Effector CD8-positive, alpha-beta T cell (primary cell): ENCODE measurements at places on chromosomes 3 and 15.

DNA sequence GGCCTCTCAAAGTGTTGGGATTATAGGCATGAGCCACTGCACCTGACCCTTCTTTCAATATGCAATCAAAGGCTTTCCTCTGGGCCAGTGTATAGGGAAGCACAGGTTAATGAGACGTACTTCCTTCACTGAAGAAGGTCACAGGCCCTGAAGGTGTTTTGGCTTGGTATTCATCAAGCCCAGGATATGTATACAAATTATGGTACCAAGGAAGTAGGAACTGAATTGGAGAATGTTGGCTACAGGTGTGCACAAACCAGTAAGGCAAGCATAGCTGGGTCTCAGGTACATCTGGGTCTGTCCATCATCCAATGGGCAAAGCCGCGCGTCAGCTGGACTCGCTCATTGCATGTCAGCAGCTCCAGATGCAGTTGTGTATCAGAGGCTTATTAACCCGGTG, 237.9 kb downstream of the ADAMTS17 start:
- DNase-seq = no peak

GRCh38 chr3:177085794-177086193, 111.5 kb downstream of the TBL1XR1 start:
- no peak for DNase-seq

DNA sequence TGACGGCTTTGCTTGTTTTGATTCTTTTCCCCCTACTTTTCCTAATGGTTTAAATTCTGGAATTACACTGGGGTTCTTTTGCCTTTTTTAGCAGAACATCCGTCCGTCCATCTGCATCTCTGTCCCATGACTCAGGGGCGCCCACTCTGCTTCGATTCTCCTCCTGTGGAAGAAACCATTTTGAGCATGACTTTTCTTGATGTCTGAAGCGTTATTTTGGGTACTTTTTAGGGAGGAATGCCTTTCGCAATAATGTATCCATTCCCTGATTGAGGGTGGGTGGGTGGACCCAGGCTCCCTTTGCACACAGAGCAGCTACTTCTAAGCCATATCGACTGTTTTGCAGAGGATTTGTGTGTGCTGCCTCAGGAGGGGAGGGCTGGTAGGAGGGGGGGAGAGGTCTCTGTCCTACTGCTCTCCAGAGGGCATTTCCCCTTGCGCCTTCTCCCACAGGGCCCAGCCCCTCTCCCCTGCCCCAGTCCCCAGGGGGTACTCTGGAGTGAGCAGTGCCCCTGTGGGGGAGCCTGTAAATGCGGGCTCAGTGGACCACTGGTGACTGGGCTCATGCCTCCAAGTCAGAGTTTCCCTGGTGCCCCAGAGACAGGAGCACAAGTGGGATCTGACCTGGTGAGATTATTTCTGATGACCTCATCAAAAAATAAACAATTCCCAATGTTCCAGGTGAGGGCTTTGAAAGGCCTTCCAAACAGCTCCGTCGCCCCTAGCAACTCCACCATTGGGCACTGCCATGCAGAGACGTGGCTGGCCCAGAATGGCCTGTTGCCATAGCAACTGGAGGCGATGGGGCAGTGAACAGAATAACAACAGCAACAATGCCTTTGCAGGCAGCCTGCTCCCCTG, 19.5 kb upstream of the BSN start:
- DNase-seq = no peak

- DNase-seq = no peak
Measured at GRCh38 chr3:101303089-101303731, 17.2 kb downstream of the IMPG2 start.

- DNase-seq = no peak
Measured at GRCh38 chr3:140093742-140094141, 158.8 kb downstream of the CLSTN2 start.

DNA sequence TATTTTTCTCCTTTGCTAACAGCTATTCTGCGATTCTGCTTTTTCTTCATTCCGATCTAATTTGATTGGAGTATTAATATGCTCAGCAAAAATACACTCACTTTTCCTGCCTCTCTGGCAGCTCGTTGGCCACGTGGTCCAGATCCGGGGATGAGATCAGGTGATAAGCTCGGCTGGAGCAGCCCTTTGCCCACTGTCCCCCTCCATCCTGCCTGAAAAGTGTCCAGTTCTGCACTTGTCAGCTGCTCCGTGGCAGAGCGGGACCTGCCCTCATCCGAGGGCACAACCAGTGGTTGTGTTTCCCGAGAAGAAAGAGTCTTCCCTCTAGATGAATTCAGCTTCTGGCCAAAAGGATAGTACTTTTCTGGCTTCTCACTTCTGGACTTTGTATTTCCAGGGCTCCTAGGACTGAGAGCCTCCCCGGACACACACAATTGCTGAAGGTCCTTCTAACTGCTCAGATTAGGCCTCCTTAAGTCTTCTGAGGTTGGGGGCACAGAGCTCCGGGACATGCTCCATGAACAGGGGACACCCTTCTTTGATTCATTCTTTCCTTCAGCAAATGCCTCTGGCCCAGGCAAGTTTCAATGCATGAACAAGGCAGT, 103.9 kb upstream of the ALDH1A3 start:
- DNase-seq = no peak

- no peak for DNase-seq
Measured at GRCh38 chr15:93895976-93896770, 335.2 kb upstream of the MCTP2 start.

GRCh38 chr3:109563149-109563548, 225.8 kb upstream of the DPPA4 start:
- DNase-seq = no peak

DNA sequence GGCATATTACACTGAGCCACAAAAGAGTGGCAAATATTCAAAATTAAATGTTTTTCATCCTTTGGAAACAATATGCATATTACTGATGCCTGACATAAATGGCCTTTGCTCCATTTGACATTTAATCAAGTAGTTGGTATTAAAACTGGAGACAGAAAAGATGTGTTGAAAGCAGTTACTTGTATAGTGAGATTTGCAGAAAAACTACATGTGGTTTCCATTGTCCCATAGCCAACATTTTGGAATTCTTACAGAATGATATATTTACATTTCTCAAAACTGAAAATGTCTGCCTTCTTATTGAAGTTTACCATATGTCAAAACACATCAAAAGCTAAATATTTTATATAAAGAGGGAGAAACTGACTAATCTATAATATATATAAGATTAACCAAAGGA, 21.6 kb downstream of the SHOX2 start:
- DNase-seq = no peak

DNA sequence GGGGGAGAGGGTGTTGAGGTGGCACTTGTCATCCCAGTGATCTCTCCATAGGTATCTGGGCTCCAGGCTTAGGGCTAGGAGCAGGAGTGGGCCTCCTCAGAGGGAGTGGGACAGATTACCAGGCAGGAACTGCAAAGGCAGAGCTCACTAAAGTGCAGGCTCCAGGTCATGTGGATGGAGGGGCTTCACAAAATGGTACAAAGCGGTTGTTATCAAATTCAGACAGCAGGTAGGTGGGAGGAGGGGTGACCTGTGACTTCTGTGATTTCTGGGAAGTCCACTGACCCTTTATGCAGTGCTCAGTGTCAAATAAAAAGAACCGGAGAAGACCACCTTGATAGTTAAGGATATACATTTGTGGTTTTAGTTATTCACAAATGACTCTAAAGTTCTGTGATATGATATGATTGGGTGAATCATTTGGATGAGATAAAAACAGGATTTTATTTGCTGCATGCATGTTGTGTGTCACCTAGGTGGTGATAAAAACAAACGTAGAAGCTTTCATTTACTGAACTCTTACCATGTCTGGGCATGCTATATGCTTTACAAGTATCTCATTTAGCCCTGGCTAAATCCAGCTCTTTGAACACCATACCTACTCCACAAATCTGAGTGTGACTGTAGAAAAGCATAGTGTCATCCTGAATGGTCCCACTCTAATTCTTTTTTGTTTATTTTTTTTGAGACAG, 20.2 kb downstream of the ST6GAL1 start:
- no peak for DNase-seq

DNA sequence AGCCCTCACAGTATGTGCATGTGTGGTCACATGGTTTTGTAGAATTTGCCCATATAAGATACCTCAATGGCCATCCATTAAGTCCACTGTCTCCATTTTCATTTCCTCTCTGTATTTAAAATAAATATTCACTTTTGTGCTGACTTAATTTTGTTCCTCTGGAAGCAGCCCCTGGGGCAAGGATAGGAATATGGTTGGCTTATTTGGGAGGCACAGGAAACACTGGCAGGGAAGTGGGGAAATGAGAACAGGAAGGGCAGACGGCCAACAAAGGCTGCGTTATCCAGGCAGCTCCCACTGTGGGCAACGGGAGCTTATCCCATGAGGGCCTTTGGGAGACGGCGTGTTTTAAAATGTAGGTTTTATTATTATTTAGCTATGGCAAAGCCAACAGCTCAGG, 148.6 kb downstream of the SHQ1 start:
- DNase-seq = no peak

GRCh38 chr3:174335324-174335723, 523.8 kb upstream of the NAALADL2 start:
- DNase-seq = no peak

- DNase-seq = no peak
Measured at GRCh38 chr3:11373654-11374053, 101.5 kb downstream of the ATG7 start.

GRCh38 chr15:86522721-86523120, 443.1 kb downstream of the AGBL1 start:
- DNase-seq = no peak

- DNase-seq = peak; percentile 10
Measured at GRCh38 chr3:46496746-46497555, 825 bp upstream of the RTP3 start.

- no peak for DNase-seq
Measured at GRCh38 chr3:38459499-38460048, 5.9 kb downstream of the ACVR2B start.

GRCh38 chr15:77421370-77421700, 647 bp downstream of the HMG20A start:
- no peak for DNase-seq

- no peak for DNase-seq
Measured at GRCh38 chr3:156579427-156579851, 24.5 kb upstream of the SSR3 start.

GRCh38 chr3:141430316-141430715, 56.5 kb upstream of the RASA2 start:
- no peak for DNase-seq

- no peak for DNase-seq
Measured at GRCh38 chr3:127157171-127157828, 35.6 kb upstream of the PRR23E start.

- no peak for DNase-seq
Measured at GRCh38 chr3:157089455-157090221, 70.3 kb downstream of the CCNL1 start.

GRCh38 chr3:126523745-126524428, at the start of gene CHST13:
Gene CHST13, plus strand, starts transcription at chr3:126524155. Its CDS starts 178 bp downstream, at chr3:126524333.
- no peak for DNase-seq

- DNase-seq = no peak
Measured at GRCh38 chr3:151236736-151237135, 33.7 kb upstream of the GPR171 start.

DNA sequence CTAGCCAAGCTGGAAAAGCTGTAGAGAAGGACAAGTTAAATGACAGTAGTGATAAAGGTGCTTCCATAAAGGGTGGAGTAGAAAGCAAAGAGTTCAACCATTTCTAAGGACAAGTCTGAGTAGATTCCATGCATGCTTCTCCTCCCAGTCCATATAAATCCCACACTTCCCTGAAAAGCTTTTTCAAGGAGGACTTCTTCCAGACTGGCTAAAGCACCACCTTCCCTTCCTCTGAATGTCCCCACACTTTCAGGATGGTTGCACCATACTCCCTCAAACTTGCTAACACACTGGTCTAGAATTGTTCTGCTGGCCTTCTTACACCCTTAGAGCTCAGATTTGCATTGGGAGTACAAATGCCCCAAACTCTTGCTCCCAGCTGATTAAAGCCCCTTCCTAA, 40.9 kb downstream of the FBN1 start:
- no peak for DNase-seq

GRCh38 chr3:59895972-59896371, 846.1 kb upstream of the CFAP20DC start:
- DNase-seq = no peak

GRCh38 chr3:160112996-160113395, 112.2 kb upstream of the C3orf80 start:
- no peak for DNase-seq

DNA sequence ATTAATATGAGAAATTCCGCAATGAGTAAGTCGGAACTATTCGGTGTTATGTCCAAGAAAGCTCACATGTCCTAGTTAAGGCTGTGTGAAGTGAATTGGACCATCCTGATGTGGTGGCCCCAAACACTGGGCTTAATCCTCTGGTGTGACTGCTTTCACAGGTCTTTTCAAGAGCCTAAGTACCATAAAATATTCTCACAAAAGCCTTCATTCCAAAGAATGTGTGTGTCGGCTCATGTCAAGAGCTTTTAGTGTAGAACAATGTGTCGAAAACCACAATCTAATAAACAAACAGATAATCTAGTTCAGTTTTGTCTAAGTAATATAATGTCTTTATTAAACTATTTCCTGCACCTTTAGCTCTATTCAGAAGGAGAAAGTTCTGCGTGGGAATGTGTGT, 311.4 kb downstream of the LPP start:
- no peak for DNase-seq

- no peak for DNase-seq
Measured at GRCh38 chr3:177150218-177150916, 46.9 kb downstream of the TBL1XR1 start.

DNA sequence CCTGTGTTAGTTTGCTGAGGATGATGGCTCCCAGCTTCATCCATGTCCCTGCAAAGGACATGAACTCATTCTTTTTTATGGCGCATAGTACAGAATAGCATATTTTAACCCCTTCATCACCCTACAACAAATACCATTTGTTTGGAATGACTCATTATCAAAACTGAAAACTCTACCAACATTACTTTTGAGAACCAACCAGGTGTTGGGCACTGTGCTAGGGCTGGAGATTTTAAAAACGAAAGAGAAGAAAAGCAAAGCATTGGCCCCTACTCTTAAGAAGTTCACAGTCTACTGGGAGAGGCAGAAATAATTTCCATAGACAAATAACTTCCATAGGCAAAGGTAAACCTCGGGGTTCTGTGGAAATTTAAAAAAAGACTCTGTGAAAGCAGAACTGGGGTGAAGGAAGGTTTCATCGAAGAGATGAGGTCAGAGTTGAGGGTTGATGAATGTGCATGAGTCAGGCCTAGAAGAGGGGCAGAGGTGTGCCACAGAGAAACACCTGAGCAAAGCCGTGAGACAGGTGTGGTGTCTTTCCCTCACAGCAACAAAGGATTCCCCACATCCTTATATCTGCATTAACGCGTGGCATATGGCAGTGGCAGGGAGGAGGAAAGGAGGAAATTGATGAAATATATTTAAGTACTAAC, 51.0 kb downstream of the MCF2L2 start:
- no peak for DNase-seq

GRCh38 chr3:190696777-190697501, 165.6 kb downstream of the GMNC start:
- DNase-seq = no peak

GRCh38 chr3:20091331-20092047, 51.2 kb downstream of the KAT2B start:
- DNase-seq = no peak

GRCh38 chr3:192795021-192795420, 67.7 kb upstream of the FGF12 start:
- no peak for DNase-seq
